ENCODE measurements at places on chromosomes 2 and 18.

DNA sequence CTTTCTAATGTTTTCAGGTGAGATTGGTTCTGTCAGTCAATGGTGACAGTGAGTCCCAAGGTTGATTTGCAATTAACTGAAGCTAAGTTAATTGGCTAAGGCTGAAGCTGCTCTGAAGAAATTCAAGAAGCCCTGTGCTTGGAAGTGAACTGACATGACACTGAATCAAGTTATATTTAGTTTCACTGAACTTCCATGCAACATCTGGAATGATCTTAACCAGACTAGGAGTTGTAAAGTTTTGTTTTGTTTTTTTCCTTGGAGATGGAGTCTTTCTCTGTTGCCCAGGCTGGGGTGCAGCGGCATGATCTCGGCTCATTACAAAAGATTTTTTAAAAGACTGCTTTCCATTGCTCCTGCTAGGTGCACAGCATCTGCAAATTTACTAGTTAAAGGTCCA is 11.4 kb downstream of the SERPINB5 start:
- DNase-seq = no peak

DNA sequence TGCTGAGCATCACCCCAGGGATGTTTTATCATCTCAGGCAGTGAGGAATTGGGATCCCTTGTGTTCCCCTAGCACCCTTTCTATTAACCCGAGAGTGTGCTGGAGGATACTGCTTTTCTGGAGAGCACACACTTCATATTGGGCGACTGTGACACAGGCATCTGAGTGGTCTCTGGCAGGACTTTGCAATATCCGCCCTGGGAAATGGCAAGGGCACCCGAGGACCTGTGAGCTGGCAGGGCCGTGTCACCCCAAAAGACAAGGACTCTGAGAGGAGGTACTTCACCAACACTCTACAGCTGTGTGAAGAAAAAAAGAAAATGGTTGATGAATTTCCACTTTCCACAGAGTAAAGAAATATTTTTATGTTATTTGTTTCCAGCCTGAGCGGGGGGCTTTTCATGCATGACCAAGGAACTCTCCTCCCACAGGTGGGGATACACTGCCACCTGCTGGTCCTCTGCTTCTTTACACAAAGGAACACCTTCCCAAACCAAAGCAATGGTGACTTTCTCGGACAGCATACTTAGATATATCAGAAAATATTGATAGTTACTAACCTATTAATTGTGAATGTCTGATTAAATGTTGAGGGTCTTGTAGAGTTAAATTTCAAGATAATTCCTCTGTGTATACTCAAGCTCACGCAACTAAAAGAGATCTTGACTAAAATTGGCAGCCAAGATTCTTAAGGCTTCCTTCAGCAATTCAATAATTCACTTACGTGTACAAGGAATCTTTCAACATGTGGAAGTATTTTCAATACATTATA is 45.9 kb upstream of the REG3G start:
- peak; percentile 7 for DNase-seq

GRCh38 chr2:60577682-60578283 is 24.3 kb upstream of the BCL11A start:
- DNase-seq = no peak

DNA sequence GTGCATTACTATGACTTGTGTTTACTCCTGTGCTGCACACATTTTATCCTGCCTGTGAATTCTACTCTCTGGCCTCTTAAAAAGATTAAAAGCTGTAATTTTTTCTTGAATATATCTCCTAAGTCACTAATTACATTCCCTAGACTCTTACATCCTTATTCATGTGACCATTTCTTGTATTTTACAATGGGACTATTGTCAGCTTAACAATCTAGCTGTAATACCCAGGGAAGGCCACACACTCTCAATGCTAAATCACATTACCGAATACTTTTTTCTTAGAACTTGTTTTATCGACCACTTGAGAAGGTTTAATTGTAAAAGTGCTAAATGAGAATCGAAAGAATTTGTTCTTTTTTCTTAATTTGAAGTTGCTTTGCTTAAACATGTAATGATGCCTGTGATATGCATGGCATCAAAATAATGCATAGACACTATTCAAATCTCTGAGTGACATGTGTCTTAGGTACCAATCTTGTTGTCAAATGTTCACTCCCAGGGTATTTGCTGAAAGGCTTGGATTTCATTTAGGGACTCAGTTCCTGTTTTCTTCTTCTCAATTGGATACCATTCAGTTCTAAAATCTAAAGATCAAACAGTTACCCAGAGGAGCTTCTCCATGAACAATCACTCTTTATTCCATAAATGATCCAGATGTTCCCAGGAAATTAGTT is 498.5 kb downstream of the DPP10 start:
- DNase-seq = no peak

GRCh38 chr2:130797493-130798435 is 39.0 kb upstream of the ARHGEF4 start:
- peak; percentile 82 for DNase-seq

DNA sequence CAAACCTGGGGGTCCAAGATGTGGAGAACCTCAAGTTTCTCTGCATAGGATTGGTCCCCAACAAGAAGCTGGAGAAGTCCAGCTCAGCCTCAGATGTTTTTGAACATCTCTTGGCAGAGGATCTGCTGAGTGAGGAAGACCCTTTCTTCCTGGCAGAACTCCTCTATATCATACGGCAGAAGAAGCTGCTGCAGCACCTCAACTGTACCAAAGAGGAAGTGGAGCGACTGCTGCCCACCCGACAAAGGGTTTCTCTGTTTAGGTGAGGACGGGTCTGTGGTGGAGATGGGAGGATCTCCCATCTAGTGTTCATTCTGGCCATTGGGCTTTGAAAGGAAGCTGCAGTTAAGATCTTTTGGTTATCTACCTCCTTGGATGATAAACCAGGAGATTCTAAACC is 2.9 kb downstream of the CASP10 start:
- no peak for DNase-seq

GRCh38 chr2:110103061-110103961 is 12.3 kb downstream of the MALL start:
- no peak for DNase-seq

GRCh38 chr18:6561016-6561415 is 146.3 kb upstream of the L3MBTL4 start:
- DNase-seq = no peak

DNA sequence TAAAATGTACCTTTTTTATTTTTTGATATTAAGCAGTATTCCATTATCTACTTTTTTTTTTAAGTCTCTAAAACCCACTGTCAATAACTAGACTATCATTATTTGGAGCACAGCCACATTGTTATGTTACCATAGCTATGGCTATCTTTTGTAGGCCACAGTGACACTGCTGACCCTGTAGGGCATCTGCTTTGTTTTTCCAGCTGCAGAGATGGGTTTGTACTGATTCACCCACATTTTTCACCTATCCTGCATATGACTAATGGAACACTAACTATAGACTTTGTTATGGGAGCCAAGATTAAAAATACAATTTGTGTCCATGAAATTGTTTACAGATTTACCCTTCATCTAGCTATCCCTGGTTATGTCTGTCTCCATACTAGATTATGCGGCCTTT is 21.6 kb upstream of the OTX1 start:
- no peak for DNase-seq

DNA sequence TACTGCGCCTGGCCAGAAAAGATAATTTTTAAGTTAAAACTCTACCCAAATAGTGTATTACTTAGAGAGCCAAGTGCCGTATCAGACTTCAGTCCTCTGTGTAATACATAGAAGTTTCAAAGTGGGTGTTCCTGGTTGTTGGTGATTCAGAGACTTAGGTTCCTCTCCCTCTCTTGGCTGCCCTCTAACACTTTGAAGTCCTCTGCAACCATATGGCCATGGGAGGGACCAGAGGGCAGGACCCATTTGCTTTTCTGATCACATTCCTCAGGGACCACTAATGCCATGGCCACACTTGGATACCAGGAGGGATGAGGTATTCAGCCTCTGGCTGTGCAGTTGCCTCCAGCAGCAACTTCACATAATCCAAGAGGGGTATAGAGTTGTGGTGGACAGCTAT is 131.5 kb downstream of the CAPN13 start:
- no peak for DNase-seq

DNA sequence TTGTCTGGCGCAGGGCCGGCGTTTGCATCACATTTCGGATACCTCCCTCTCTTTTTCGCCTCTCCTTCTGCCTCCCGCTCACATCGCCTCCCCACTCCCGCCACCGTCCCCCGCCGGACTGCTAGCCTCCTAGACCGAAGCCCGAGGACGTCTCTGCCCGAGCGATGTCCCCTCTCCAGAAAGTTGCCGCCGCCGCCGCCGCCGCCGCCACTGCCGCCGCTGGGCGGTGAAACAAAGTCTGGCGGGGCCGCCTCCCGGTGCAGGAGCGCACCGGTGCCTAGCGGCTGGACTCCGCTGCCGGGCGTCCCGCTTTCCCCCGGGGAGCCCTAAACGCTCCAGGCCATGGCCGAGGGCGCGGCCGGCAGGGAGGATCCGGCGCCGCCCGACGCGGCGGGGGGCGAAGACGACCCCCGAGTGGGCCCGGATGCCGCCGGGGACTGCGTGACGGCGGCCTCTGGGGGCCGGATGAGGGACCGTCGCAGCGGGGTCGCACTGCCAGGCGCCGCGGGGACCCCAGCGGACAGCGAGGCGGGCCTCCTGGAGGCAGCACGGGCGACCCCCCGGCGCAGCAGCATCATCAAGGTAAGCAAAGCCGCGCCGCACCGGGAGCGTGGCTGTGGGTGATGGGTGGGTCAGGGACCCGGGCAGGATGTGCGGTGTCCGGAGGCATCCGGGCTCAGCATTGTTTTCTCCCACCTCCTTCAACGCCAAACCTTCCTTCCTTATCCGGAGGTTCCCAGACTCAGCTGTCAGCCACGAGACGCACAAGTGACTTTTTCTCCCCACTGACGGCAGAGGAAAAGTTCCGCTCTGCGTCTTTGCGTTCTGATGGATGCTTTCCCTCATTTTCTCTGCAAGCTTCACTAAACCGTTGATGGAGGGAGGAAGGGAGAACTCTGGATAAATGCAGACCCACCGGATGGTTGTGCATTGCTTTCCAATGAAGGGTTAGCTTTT is 643 bp downstream of the PLCL1 start:
- DNase-seq = no peak

GRCh38 chr2:239743206-239743605 is 281.9 kb downstream of the NDUFA10 start:
- no peak for DNase-seq

GRCh38 chr2:201930043-201930442 is 103.6 kb upstream of the FZD7 start:
- no peak for DNase-seq

DNA sequence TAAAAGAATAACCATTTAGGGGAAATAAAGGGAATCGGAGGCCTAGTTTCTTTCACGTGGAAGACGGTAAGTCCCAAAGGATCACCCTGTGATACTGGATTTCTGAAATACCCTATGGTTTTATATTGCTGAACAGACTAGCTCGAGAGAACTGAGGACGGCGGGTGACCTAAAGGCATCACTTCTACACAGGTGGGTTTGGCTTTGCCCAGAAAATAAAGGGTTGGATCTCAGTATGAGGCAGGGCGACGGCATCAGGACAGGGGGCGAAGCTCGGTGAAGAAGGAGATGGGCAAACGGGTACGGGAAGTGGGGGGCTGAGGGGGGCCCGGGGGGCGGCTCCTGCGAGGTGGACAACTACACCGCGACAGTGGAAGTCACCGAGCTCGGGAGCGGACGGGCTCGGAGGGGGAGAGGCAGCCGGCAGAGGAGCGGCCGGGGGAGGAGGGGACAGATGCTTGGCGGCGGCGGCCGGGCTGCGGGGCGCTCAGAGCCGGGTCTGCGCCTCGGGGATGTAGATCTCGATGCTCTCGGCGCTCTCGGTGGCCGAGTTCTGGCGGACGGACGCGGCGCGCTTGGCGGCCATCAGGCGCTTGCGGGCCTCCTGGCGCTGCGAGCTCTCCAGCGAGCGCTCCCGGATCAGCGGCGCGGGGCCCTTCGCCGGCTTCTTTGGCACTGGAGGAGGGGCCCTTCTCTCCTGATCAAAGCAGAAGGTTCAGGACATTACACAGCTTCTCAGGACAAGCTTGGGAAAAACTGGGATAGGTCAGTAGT is 48.9 kb downstream of the TGIF1 start:
- no peak for DNase-seq

DNA sequence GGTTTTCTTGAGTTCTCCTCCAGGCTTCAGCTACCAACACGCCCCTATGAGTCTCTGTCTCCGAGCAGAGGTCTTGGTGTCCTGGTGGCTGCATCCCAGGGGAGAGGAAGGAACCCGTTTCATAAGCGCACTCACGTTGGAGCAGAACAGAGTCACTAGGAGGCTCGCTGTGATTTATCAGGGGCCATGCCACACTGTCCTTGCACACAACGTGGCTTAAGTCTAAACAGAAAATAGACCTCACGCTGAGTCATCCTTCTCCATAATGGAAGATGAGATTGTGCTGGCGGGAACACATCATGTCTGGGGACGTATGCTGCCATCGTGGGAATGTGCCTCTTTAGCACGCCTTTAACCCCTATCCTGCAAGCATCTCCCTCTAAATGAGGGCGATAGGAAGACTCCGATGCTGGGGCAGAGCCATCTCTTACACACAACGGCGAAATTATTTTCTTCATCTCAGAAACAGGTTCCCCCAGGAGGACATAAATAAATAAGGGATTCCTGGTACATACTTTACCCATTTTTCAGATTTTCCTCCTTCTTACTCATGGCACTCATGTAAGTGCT is 211.4 kb downstream of the KLHL29 start:
- no peak for DNase-seq

DNA sequence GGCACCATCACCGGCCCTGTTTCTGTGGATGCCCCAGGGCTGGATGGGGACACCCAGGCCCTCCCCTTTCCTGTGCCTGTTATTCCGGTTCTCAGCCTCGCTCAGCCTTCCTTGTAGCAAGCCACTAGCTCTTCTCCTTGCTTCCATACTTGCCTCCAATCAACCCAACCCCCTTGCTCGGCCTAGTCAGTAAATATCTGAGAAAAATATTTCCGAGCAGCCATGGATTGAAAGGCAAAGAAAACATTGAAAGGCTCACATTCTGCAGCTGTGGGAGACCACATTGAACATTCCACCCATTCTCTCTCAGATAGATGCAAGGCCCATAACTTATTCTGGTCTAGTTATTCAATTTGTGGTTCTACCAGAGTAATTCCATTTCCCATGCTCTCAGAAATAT is 114.9 kb downstream of the SPP2 start:
- DNase-seq = no peak

- no peak for DNase-seq
Measured at GRCh38 chr2:237024255-237024654, 61.4 kb upstream of the COPS8 start.

DNA sequence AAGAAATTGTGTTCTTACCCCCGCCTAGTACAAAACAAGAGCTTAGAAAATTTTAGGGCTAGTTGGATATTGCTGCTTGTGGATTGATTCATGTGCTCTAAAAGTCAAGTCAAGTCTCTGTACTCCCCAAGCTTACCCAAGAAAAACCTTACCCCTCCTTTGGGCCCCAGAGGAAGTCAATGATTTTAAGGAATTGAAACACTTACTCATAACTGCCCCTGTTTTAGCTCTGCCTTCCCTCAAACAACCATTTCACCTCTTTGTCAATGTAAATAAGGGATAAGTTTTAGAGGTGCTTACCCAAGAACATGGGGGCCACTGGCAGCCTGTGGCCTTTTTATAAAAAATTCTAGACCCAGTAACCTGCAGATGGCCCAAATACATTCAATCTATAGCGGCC is 136.6 kb upstream of the RMP24 start:
- no peak for DNase-seq

GRCh38 chr2:146260551-146260950 is 1584.3 kb upstream of the ACVR2A start:
- DNase-seq = no peak

GRCh38 chr2:3626118-3626811 is 31.4 kb downstream of the COLEC11 start:
- no peak for DNase-seq

Data from NCI-H2171 treated with DMSO at 0.1 percent for 48 hours (cell line).